Femur (tissue), 1 donor: ENCODE measurements at places on chromosomes 6 and 20.

DNA sequence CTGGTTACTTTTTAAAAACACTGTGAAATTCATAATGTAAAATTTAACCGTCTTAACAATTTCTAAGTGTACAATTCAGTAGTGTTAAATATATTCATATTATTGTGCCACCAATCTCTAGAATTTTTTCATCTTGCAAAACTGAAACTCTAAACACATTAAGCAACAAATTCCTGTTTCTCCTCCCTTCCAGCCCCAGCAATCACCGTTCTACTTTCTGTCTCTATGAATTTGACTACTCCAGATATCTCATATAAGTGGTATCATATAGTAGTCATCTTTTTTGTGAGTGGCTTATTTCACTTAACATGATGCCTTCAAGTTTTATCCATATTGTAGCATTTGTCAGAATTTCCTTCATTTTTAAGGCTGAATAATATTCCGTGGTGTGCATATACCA is 44.7 kb downstream of the RSPH3 start:
- no peak for DNase-seq

GRCh38 chr6:137011406-137011805 is 33.4 kb downstream of the IL20RA start:
- DNase-seq: no peak

- DNase-seq: no peak
Measured at GRCh38 chr20:1493536-1493935, 2.3 kb upstream of the SIRPB2 start.

GRCh38 chr6:127855542-127856159 is 45.2 kb downstream of the THEMIS start:
- DNase-seq: peak; percentile 20

- DNase-seq: no peak
Measured at GRCh38 chr20:62972845-62973745, 20.6 kb downstream of the SLC17A9 start.

GRCh38 chr6:139703780-139704179 is 329.3 kb upstream of the CITED2 start:
- no peak for DNase-seq

- peak; percentile 92 for DNase-seq
Measured at GRCh38 chr6:100464903-100465700, at the start of gene SIM1. SIM1 (minus strand) TSS chr6:100464921; CDS start chr6:100463468, 1,453 bp downstream.

- DNase-seq: no peak
Measured at GRCh38 chr6:1552296-1552761, 57.4 kb upstream of the FOXC1 start.

DNA sequence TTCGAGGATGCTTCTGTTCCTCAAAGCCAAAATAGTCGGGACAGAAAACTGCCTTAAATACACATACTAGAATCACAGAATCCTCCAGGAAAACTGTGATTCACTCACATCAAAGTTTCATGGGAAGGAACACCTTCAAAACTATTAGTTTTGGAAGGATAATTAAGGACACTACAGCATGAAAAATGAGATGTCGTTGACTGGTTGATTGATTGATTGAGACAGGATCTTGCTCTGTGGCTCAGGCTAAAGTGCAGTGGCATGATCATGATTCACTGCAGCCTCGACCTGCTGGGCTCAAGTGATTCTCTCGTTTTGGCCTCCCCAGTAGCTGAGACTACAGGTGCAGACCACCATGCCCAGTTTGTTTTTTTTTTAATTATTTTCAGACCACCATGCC is 25.7 kb upstream of the MAP3K4 start:
- no peak for DNase-seq

DNA sequence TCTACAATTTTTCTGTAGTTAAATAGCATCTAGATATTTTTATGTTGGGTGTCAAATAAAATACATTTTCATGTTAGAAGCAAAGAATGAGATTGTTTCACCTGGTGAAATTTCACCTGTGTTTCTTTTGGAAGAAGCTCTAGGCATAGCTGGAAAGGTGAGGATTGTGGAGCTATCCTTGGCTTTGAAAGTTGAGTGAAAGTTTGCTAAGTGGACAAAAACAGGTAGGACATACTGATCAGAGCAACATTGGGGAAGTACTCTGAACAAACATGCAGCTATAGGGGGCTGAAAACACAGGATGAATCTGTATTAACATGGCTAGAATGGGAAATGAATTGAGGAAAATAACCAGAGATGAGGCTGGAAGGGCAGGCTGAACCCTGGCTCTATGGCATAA is 18.8 kb downstream of the CLVS2 start:
- no peak for DNase-seq

- no peak for DNase-seq
Measured at GRCh38 chr6:108844135-108844534, 4.1 kb upstream of the ARMC2 start.

DNA sequence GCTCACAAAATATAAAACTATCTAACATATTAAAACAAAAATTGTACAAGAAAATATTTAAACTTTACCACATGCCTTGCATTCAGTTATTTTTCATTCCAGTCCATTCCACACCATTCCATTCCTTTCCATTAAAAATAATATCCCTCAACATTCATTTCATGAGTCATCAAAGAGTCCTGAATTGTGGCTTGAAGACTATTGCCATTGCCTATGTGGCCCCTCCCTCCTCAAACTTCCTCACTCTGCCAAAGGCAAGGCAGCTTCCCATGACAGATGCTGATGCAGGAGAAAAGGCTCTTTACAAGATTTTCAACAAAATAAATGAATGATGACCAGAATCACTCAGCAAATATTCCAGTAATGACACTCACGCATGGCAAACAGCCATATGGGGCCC is 31.7 kb downstream of the IL20RA start:
- DNase-seq: no peak

- no peak for DNase-seq
Measured at GRCh38 chr6:4948781-4949450, 54.9 kb downstream of the RPP40 start.

GRCh38 chr6:165823609-165824326 is 160.7 kb upstream of the PDE10A start:
- DNase-seq: no peak

DNA sequence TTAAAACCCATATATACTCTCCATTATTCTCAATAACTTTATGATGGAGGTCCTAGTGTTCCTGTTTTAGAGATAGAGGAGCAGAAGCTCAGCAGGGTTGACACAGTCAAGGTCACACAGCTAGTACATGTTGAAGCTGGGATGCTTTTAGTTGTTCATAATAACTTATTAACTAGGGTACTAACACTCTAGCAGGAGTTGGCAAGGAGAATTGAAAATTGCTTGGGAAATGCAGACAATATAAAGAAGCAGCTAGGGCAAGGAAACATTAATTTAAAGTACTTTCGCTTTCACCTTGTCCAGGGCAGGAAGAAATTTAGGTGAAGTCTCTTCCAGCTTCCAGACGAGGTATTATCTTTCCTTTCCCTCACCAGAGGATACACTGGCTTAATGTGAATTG is 133.7 kb downstream of the RCAN2 start:
- no peak for DNase-seq
